ENCODE measurements at places on chromosomes 11 and 22. TPM values are rescaled to one million over a fixed set of nuclear protein-coding genes. Genes with fewer than 3 reads are reported as not detected.
A peak's percentile ranks its signal among the peaks of the same experiment; 100 is the strongest.

DNA sequence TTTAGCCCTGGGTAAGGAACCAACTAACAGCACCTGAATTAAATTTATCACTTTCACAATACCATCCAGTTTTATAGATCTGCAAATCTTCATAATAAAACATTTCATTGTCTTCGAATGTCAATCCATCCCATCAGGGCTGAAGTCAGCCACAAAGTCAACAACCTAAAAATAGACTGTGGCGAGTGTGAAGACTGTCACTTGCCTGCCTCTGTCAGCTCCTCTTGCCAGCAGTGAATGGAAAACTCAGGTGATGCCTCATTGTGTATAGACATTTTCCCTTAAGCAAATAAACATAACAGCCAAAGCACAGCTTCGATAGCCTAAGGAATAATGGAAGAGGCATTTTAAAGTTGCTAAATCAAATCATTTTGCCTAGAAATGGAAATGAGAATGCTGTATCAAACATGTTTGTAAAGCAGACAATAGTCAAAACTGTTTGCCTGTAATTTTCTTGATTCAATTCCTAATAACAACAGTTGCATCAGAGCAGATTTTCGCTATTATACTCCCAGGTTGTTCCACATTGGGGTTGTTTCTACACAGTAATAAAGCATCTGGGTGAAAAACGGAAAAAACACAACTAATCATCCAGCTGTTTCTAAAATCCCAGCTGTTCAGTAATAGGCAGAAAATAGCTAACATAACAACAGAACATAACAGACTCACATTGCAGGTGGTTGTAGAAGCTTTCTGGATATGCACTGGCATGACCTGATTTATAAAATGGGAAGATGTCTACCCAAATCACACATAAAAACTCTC, 15.7 kb downstream of the KCNA4 start:
- no peak for DNase-seq

DNA sequence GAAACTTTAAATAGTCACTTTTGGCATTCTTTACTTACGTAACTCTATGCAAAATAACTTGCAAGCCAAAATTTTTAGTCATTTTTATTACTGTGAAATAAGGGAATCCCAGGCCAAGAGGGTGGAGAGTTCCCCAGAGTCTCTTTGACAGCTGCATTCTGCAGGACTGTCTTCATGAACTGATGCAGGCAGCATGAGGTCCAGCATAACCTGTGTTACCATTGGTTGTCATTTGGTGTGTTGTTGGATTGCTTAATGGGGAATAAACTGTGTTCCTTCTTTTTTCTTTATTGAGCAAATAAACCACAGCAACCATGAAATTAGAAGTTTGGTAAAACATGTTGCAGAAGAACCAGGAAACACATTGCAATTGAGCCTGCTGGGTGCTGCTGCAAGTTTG, 24.6 kb downstream of the MMP27 start:
- no peak for DNase-seq

GRCh38 chr11:62853279-62853965, 14.0 kb upstream of the WDR74 start:
- no peak for DNase-seq

GRCh38 chr11:63616953-63617352, 2.7 kb upstream of the PLAAT3 start:
- DNase-seq, result no peak

- no peak for DNase-seq
These were observed 574 bp downstream of the PRSS23 start for GRCh38 chr11:86800960-86801272.

- DNase-seq, result peak; percentile 27
These were observed 131.2 kb upstream of the B3GAT1 start for GRCh38 chr11:134543241-134543640.

DNA sequence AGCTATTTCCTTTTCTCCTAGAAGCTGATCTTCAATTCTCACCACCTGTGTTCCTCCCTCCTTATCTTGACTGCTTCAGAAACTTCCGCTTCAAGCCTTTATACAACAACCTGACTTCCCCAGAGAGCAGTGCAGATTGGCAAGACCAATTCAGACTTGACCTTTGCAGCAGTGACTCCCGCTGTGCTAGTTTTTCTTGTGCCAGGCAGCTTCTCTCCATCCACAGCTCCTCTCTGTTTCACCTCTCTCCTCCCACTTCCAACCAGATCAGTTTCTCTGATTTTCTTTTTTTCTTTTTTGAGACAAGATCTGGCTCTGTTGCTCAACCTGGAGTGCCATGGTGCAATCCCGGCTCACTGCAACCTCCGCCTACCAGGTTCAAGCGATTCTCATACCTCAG, 74.3 kb downstream of the GRAMD1B start:
- DNase-seq, result no peak

DNA sequence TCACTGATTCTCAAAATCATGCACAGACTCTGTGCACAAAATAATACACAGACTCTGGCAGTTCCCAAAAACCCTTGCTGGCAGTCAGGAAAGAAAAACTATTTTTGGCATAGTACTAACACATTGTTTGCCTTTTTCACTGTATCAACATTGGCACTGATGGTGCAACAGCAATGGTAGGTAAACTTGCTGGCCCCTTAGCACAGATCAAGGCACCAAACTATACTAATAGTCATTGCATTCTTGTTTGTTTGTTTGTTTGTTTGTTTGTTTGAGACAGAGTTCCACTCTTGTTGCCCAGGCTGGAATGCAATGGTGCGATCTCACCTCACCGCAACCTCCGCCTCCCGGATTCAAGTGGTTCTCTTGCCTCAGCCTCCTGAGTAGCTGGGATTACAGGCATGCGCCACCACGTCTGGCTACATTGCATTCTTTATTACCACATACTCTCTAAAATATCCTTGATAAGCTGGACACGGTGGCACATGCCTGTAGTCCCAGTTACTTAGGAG, 81.0 kb upstream of the SLC6A5 start:
- DNase-seq, result no peak

DNA sequence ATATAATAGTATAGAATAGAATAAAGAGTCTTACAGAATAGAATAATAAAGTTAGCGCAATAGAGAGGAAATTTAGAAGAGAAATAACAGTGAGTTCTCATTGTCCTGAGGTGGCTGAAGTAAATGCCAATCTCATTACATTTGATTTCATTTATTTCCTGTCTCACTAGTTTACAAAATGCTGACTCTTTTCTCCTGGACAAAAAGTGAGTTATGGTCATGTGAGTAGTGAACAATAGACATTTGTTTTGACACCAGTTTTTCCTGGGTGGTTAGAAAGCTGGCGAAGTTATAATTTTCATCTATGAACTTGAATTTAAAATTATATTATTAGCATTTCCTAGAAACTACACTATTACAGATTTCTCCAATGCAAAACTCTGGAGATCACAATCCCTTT, 143.7 kb downstream of the TYR start:
- DNase-seq, result no peak

DNA sequence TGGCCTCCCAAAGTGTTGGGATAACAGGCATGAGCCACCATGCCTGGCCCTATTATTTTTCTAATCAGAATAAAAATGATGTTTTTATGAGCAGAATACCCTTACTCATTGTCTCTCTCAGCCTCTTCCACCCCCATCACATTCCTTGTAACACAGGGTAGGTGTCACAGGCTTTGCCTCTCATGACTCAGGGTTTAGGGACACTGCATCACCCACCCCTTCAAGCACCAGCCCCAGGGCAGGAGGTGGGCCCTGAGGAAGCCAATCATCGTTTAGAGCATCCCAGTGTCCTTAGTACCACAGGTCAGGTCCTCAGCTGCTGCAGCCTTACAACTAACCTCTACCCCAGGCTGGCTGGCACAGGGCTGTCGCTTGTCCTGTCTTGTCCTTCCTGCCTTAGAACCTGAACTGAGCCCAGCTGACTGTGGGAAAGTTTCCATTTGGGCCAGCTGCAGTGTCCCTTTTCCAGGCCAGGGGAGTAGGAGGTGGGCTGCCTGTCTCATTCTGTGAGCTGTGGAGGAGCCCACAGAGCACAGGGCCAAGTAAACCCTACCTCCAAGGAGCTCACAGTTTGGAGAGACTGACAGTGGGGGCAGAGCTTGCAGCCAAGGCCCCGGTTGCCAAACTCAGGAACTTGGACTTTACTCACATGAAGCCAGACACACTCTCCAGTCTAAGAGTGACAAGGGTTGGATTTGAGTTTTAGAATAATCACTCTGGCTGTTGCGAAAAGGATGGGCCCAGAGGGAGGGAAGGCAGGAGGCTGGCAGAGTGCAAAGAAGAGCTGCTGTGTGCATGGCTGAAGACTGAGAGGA, 19.5 kb upstream of the UVRAG start:
- peak; percentile 60 for DNase-seq

- DNase-seq, result no peak
These were observed 11.8 kb downstream of the UPB1 start for GRCh38 chr22:24506802-24507438.

DNA sequence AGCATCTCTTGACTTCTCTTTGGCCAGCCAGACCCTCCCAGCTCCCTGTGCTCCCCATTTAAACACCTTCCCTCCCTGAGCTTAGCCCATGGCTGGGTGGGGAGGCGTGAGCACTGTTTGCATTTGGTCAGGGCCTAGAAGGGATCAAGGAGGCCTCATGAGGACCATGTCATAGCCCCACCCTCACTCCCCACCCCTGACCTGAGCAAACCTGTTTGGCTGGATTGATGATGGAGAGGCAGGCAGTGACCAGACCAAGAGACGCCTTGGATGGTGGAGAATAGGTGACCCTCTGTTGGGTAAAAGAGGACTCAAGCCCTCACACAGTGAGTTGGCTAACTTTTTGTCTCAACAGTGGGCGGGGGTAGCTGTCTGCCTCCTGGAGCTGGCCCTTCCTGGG, 49.9 kb downstream of the ST3GAL4 start:
- DNase-seq, result no peak

DNA sequence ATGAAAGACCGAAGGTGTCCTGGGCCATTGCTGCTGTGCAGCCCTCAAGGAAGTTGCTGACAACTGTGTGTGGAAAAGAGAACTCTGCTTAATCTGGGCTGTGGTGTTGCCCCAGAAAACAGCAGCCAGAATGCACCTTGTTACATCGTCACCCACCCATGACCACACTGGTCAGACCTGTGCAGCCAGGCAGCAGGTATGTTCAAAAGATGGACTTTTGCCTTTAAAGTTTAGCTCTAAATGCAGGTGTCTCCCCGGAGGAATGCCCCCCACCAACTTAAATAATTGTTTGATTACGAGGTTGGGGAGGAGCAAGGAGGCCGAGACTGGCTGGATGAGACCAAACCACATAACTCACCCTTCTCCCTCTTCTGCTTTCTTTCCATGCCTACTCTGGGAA, 15.3 kb upstream of the POLA2 start:
- no peak for DNase-seq

GRCh38 chr11:46475051-46475925, 83.7 kb upstream of the CHRM4 start:
- DNase-seq, result no peak

DNA sequence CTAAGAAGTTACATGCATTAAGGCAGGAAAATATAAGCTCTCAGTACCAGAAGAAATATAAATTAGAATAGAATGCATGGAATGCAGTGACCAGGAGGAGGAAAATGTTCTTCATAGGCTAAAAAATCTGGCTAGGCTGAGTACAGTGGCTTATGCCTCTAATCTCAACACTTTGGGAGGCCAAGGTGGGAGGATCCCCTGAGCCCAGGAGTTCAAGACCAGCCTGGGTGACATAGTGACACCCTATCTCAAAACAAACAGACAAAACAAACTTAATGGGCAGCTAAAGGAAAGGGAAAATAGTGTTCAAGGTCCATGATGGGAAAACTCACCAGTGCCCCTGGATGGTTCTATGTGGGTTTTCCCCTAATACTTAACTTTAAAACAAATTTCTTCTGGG, 78.3 kb upstream of the RASSF10 start:
- no peak for DNase-seq

- DNase-seq, result no peak
These were observed 67.3 kb upstream of the CREB3L1 start for GRCh38 chr11:46210133-46210636.

GRCh38 chr11:28777126-28777525, 668.9 kb downstream of the METTL15 start:
- DNase-seq, result no peak

- DNase-seq, result no peak
These were observed 16.9 kb upstream of the RELT start for GRCh38 chr11:73359341-73359740.

DNA sequence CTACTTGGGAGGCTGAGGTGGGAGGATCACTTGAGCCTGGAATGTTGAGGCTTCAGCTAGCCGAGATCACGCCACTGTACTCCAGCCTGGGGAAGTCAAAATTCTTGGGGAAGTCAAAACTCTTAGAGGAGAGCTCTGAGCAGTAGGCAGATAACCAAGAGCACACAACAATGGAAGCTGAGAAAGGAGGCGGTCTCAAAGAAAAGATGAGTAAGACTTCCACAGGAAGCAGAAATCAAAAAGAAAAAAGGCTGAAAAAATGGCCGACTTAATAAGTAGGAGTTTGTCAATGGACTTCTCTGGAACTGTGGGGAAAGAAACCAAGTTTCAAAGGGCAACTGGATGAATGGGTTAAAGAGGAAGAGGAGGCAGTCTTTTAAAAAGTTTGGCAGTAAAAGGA, 32.1 kb downstream of the RAB30 start:
- no peak for DNase-seq

GRCh38 chr22:31139866-31140716, at the start of gene PLA2G3:
PLA2G3 (minus strand) TSS chr22:31140508; CDS start chr22:31140354, 154 bp downstream.
- peak; percentile 62 for DNase-seq

DNA sequence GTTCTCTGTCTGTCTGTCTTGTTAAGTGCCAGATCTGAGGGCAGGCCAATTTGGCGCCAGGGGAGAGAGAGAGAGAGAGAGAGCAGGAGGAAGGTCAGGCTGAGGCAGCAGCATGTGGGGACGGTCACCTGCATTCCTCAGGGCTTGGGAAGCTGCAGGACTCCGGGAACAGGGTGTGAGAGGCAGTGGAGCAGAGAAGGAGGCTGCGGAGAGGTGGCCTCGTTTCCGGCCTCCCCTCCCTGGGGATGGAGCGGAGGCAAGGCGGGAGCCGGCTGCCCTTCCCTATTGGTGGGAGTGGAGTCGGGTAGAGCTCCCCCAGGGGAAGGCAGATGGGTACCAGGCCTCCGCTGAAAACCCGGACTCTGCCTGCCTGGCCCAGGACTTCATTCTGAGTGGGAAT, 9.7 kb downstream of the CLMP start:
- peak; percentile 51 for DNase-seq

DNA sequence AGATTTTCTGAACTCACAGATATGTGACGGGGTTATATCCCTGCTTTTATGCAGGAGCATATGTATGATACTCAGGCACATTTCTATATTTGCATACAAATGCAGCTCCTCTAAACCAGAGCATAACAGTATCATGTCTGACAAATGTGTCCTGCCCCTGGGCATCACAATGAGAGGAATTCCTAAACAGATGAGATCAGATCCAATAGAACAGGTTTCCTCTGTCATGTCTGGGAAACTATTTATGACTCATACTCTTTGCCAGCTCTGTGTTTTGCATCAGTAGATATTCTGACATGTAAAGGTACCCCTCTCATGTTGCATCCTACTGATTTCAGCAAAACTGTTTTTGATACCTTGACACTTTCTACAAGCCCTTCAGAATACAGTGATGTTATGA, 29.4 kb downstream of the SYT9 start:
- no peak for DNase-seq

TMEM132A gene
- total RNA-seq, result 4.9 TPM

LSP1 gene
- 35.1 TPM for total RNA-seq

PAX6 gene
- total RNA-seq, result 0.46 TPM

OR2D3 gene
- total RNA-seq, result not detected

ABCC8 gene
- 3.9 TPM for total RNA-seq

ZNF215 gene
- total RNA-seq, result 0.24 TPM

LRRC32 gene
- 33.5 TPM for total RNA-seq

DGAT2 gene
- total RNA-seq, result 10.3 TPM

HTR3A gene
- not detected for total RNA-seq

POU2AF1 gene
- total RNA-seq, result 0.13 TPM

TMEM41B gene
- 18.2 TPM for total RNA-seq

SLC37A2 gene
- total RNA-seq, result 1.2 TPM

Data from cardiac septum (tissue), 1 donor.